Cerebellum (tissue), 4 donors: ENCODE measurements at places on chromosomes 5 and 9.

DNA sequence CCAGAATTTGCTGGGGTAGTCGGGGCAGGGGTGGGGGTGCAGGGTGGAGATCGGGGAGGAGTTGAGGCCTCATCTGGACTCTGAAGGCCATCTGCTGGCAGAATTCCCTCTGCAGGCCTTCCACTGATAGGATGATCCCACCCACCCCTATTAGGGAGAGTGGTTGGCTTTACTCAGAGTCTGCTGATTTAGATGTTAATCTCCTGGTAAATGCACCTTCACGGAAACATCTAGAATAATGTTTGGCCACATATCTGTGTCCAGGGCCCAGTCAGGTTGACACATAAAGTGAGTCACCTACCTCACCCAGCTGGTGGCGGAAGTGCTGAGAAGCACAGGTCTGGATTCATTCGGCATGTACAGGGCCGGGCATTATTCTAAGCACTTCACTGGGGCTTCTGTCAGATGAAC is 50.0 kb downstream of the DAPK1 start:
- no peak for DNase-seq

DNA sequence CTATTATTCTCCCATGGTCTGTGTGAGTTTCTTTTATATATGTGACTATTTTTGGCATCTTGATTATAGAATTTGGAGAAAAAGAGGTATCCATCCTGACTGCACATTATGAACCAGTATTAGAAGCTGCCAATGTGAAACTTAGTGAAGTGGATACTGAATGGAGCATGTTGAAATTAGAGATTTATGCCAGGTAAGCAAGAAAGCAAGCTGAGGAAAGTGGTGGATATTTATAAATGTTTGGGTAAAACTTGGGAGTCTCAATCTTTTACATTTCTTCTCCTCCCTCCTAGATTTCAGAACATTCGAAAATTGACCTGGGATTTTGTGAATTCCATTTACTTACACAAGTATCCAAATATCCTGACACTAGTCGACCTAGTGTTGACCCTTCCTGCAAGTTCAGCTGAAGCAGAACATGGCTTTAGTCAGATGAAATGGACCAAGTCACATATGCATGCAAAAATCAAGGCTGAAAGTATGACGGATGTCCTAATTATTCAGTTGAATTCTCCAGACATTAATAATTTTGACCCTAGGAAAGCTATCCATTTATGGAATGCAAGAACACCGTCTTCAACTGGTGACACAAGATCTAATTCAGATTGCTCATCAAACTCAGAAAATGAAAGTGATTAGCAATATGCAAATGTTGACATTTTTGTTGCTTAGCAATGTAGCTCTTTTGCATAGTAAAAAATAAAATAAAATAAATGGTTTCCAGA is 66.8 kb upstream of the IL7R start:
- no peak for DNase-seq

DNA sequence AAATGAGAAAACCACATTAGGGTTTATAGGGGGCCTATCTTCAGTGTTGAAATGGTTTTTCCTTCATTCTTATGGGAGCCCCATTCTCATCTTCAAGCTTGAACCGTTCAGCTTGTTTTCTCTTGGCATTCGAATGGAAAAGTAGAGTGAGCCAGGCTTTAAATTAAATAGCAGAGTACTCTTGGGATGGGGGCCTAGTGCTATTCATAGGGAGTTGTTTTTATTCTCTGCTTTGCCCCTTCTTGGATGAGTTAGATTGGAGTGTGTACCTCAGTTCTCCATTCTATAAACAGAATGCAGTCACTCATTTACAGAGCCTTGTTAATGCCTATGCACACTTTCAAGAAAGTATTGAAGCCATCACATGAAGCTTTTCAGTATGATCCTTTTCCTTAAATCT is 127.9 kb downstream of the FAM170A start:
- no peak for DNase-seq

GRCh38 chr9:96418083-96418919 is at the start of gene ZNF367:
Gene ZNF367, minus strand, starts transcription at chr9:96418370. Its CDS starts 338 bp downstream, at chr9:96418032.
- peak; percentile 98 for DNase-seq

DNA sequence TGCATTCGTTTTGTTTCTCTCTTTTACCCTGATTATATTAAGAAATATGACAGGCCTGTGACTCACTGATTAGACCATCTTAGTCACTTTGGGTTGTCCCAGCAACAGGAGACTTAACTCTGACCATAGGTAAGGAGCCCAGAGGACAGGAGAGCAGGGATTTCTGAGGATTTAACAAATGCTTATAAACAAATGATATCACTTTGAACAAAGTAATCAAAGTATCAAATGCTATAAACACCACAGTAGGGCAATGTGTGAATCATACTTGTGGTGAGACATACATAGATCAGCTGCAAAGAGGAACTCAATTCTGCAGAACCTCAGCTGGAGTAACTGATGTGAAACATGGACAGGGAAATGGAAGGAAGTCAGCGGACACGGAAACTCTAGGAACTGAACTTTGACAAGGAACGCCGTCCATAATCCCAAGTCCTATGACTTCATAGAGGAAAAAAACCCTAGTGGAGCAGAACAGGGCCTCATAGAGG is 190.6 kb upstream of the MSX2 start:
- no peak for DNase-seq

GRCh38 chr9:74431467-74431866 is 65.7 kb upstream of the RORB start:
- DNase-seq: no peak

DNA sequence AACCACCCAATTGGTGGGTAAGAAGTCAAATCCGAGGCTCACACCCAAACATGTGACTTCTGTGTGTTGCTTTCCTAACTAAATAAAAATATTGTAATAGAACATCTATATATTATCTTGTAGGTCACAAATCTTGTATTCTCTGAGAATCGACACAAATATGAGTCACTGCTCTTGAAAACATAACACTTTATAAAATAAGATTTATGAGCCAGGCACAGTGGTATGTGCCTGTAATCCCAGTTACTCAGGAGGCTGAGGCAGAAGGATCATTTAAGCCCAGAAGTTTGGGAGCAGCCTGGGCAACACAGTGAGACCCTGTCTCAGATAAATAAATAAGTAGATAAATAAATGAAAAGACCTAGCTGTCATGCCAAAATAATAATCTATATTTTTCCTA is 624.1 kb downstream of the ANXA1 start:
- DNase-seq: no peak

GRCh38 chr5:150167908-150168307 is 1.3 kb downstream of the CDX1 start:
- no peak for DNase-seq

- no peak for DNase-seq
Measured at GRCh38 chr5:127439644-127440043, 77.8 kb upstream of the PRRC1 start.

DNA sequence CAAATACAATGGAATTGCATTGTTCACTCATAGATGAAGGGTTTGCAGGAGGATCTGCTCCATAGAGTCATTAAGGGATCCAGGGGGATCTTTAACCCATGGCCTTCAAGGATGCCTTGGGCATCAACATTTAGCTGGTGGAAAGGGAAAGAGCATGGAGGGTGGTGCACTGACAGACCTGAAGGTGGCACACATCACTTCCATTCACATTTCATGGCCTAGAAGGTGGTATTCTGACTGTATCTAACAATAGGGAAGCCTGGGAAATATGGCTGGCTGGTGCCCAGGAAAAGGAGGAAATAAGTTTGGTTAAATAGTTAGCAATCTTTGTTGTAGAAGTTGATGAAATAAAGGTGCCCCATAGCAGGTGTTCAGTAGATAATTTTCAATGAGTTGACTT is 230.2 kb downstream of the CD180 start:
- no peak for DNase-seq

DNA sequence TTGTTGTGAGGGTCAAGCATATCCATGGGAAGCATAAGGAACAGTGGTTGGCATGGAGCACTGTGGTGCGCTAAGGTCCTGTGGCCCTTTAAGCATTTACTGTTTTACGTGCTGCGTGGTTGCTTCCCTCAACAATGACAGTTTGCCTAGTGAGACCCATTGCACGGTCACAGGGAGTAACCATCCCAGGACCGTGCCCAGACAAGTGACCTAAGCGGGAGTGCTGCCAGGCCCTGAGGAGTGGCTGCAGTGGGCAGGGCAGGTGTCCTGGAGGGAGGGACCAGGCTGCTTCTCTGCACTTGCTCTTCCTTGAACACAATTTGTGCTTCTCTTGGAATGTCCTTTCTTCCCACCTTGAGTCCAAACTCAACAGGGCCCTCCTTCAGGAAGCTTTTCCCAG is 64.6 kb downstream of the RGS3 start:
- no peak for DNase-seq

GRCh38 chr9:83456226-83456625 is 82.0 kb downstream of the FRMD3 start:
- DNase-seq: no peak

DNA sequence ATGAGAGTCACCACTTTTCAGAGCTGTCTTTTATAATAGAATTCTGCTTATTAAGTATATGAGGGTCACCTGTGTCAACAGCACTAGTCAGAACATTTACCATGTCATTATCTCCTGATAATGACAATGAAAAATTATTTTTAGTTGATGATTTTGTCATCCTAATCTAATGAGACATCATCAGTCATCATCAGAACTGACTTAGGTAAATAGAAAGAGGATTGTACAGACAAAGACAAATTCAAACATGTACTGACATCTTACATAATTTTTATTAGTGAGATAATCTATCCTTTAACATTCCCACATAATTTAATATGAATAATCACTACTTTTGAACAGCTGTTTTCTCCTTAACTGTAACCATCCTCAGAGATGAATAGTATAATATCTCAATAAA is 22.6 kb downstream of the CDH9 start:
- DNase-seq: no peak

DNA sequence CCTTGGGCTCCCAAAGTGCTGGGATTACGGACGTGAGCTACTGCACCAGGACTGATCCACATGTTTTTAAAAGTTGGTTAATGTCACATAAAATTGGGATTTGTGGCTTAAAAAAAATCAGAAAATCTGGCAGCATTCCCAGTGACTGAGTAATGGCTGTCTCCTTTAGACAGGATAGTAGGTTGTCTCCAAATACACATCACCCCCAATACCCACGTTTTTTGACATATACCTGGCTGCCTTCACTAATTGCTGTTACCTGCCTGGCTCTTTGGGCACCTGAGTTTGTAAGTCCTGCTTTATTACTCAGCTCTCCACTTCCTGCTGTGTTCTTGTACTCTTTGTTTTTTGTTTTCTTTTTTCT is 84.8 kb downstream of the KDM4C start:
- no peak for DNase-seq

GRCh38 chr5:86155796-86156195 is 461.9 kb upstream of the COX7C start:
- no peak for DNase-seq

- DNase-seq: peak; percentile 51
Measured at GRCh38 chr5:88389338-88390095, 120.9 kb upstream of the TMEM161B start.

DNA sequence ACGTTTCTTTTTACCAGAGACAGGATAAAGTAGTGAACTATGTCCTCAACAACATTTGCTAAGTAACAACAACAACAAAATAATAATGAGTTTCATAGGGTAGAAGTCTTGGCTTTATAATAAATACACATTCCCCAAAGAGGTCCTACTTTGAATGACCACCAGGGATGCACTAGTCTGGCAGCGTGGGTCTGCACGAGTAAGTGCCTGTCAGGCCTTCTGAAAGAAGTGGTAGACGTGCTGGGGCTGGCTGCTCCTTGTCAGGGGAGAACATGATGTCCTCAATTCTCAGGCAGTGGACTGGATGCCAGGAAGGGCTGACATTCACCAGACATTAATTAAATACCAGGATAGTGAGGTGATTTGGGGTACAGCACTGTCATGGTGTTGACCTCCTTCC is 331.1 kb downstream of the TMEM38B start:
- DNase-seq: no peak

DNA sequence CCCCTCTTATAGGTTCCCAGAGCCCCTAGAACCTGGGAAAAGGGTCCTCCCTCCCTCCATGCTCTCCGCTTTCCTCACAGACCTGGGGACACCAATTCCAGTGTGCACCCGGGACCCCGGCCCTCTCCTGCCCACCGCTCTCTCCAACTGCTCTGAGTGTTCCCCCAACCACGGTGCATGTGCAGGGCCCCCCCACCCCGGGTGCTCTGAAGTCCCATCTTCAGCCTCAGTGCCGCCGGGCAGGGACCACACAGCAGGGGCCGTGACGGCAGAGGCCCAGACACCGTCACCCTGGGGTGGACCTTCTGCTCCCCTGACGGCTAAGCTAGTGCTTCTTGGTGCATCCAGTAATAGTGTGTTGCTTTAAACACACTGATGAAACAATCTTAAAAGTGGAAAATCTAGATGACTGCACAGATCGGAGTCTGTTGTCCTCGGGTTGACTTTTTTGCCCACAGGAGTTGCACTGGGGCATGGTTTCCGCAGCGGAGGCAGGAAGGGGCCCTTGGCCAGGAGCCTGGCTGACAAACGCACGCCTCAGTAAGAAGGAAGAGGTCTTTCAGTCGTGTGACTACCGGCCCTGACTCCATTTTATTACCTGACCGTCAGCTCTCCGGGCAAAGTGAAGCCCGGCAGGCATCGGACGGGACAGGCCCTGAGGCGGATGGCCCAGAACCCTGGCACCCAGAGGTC is 36.2 kb upstream of the SLC6A3 start:
- no peak for DNase-seq

GRCh38 chr9:134492721-134493460 is 148.7 kb upstream of the COL5A1 start:
- DNase-seq: no peak

DNA sequence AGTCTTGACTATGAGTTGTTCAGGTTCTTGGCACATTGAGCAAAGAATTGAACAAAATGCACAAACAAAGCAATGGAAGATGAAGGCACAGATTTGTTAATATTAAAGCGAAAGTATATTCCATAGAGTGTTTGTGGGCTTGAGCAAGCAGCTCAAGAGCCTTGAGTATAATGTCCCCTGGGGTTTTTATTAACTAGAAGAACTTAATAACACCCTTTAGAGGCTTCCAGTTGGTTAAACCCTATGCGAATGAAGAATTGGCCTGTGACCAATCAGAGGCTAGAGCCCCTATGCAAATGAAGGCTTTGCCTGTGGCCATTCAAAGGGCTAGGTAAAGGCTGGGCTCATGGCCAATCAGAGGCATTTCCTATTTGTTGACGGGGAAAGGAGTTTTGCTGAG is 135.3 kb upstream of the IL12B start:
- DNase-seq: no peak

GRCh38 chr9:98375138-98375726 is 119.8 kb upstream of the TBC1D2 start:
- no peak for DNase-seq
